NCI-H2081 (cell line): ENCODE measurements at places on chromosomes 13 and 19.

DNA sequence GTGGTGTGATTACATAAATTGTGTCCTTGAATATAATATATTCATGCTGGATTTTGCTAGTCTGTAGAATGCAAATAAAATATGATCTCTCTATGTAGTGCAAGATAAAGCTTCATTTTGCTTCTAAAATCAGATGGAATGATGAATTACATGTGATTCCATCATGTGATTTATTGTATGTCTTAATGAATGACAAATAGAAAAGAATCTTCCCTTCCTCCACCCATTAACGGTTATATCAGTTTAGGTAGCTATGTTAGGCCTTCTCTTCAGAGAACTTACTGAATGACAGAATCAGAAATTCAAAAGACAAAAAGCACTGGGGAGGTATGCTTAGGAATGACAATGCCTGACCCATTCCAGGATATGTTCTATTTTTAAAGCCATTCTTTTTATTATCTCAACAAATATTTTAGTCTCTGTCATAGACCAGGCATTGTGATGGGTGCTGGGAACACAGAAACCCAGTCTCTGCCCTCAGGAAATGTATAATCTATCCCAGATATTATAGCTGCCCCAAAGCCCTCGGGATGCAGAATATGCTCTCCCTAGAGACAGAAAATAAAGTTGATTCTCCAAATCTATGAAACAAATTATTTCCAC lies 90.6 kb downstream of the TEX26 start:
- DNase-seq, result no peak

- DNase-seq, result no peak
These were observed 15.4 kb downstream of the TMEM255B start for GRCh38 chr13:113774177-113775107.

DNA sequence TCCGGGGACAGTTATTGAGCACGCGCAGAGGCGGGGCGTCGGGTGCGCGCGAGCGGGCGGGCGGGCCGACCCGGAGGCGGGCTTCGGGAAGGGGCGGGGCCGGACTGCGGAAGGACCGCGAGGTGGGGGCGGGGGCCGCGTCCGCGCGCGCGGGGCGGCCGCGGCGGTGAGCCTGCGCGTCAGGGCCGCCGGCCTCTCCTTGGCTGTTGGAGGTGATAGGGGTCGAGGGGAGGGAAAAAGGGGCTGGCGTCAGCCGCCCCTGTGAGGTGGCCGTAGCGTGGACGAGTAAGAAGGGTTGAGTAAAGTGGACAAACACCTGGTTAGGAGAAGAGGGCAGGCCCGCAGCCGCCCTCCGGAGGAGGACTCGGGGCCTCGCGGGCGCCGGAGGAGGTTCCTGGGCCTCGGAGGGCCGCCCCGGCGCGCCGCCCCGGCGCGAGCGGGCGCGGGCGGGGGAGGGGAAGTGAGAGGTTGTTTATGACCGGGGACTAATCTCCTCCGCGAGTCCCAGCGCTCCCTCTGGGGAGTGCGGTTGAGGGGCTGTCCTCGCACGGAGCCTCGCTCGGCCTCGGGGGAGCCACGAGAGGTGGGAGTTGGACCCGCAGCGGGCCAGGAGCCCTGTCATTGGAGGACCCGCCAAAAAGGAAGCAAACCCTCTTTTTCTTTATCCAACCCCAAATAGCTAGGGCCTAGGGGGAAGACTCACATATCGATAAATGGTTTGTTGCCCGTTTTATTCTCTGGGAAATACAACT lies 547 bp upstream of the INTS6 start:
- DNase-seq, result peak; percentile 64

DNA sequence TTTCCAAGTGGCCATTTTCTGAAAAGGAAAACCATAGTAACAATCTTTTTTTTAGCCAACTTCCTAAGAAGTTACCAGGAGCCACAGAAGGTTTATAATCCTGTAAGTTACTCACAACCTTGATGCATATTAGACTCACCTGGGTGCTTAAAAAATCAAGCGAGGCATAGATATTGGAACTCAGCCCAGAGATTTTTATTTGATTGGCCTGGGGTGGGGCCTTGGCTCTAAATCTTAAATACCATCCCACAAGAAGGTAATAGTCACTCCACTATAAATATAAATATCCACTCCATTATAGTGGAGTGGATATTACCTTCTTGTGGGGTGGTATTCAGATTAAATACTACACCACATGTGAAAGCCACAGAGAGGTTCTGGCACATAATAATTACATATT lies 429.6 kb downstream of the RFC3 start:
- DNase-seq, result peak; percentile 18

GRCh38 chr13:98977568-98978265 lies at the start of gene DOCK9:
DOCK9 (minus strand) TSS chr13:98978064; CDS start chr13:98977909, 155 bp downstream.
- DNase-seq, result no peak

- DNase-seq, result no peak
These were observed 3.7 kb downstream of the TEX29 start for GRCh38 chr13:111323950-111324651.

DNA sequence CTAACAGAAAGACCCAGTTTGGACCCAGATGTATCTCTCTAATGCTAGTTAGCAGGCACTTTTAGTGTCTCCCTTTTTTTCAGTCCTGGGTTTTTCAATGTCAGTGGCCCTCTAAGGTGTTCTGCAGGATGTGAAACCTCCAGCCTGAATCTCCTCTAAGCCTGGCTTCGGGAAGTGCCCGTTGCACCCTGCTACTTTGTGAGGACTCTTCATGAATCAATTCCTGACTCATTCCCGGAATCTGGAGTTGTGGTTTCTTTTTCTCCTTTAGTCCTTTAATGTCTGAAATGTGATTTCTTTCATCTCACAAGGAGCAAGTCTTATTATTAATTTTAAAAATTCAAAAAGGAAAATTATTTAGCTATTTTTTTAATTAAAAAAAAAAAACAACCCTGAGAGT lies 116.0 kb downstream of the ZNF536 start:
- no peak for DNase-seq

GRCh38 chr13:31011901-31012654 lies 79.6 kb downstream of the TEX26 start:
- DNase-seq, result no peak

DNA sequence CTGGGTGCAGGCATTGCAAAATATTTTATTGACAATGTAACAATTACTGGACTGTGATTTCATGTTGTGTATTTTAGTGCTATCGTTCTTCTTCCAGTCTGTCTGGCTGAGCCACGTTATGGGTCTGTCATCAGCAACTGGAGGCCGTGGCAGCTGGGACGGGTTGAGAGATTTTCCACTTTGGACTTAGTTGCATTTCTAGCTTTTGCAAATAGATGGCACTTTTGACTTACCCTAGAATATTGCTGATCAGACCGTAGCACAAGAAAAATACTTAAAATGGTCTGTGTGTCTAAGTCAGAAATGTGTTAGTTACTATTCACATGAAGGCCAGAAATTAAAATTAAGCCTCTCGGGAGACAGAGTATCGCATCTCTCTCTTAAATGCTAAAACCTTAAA lies 211.1 kb downstream of the TEX29 start:
- DNase-seq, result peak; percentile 29

DNA sequence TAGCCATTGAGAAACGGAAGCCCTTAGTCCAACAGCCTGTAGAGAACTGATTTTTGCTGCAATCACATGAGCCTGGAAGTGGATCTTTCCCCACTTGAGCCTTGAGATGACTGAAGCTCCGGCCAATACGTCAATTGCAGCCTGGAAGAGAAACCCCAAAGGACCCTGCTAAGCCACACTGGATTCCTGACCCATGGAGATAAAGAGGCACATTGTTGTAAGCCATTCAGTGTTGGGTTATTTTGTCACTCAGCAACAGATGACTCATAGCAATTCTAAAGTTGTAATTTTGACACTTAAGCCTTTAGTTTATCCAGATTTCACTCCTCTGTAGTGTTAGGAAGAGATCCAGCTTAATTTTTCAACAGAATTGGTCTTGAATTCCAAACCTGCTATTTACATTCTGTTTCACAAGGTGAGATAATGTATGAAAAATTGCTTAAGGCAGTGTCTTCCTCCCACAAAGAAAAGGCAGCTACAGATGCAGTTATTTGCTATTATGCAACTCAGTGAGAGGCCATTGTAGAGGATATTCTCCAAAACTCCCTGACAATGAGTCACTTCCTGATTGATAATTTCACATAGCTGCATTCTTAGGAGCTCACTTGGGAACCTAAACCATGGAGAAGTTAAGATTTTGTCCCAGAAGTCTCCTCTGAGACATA lies 59.4 kb upstream of the TSHZ3 start:
- no peak for DNase-seq

DNA sequence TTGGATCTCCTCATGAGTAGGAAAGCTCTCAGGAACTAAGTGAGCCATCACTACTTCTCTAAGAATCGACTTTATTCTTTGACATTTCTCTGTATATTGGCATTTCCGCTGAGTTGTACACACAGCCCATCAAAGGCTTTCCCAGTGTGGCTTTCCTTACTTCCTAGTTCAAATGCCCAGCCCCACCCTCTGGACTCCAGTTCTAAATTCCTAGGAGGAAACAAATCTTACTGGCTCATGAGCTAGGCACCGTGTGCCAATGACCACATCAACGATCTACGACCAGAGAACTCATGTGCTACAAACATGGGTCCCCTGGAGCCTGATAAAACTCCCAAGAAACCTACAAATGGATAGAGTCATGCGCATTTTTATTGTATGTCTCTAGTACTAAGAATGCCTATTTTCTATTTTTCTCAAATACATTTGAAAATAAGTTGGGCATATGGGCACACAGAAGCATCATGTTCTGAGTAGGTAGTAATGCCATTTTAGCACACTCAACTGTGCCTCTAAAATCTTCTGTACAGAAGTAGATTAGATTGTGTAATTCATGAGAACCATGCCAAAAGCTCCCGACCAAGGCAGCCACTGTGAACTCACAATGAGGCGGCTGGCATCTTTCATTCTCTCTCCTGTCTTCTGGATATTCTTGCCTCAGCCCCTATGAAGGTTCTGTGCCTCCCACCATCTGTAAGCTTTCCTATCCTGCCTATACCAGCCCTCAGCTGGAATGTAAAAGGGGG lies 10.5 kb upstream of the RAP2A start:
- no peak for DNase-seq

DNA sequence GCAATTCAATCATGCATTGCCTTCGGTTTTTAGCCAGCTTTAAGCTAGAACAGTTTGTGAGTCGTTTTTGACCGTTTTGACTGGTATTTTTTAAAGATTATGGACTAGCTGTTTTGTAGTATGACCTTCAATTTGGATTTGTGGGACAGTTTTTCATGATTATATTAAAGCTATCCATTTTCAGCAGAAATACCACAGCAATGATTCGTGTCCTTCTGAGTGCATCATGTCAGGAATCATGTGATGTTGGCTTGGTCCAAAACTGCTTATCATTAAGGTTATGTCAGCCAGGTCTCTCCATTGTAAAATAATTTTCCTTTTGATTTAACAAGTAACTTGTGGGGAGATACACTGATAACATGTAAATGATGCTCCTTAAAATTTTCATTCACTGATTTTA lies 229.0 kb downstream of the POSTN start:
- DNase-seq, result no peak

DNA sequence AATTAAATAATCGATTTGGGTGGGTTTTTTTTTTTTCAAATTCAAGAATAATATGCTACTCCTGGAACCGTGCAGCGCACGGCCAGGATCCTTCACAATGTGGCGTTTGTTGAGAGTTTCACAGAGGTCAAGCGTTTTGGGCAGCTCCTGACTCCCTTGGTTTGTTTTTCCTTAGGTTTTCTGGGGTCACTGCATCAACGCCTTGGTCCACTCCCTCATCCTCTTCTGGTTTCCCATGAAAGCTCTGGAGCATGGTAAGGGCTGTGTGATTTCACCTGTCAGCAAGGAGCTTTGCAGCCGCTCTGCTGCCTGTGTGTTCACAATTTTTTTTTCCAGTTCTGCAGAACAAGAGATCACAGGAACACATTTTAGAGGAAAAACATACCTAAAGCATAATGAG lies 212.4 kb downstream of the SHISA2 start:
- no peak for DNase-seq

DNA sequence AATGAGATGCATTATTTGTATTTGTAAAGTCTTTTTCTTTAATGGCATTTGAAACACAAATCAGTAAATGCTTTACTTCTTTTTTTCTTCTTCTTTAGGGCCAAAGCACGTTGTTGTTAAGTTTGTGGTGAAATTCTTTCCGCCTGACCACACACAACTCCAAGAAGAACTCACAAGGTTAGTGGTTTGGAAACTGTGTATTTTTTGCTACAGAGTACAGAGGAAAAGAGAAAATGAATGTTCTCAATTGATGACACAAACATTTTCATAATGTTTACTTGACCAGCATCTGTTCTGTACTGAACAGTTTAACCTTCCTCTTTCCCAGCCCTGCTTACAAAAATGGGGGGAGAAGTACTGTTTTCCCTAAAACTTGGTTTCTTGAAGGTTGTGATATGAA lies 190.9 kb upstream of the RNF113B start:
- DNase-seq, result no peak

DNA sequence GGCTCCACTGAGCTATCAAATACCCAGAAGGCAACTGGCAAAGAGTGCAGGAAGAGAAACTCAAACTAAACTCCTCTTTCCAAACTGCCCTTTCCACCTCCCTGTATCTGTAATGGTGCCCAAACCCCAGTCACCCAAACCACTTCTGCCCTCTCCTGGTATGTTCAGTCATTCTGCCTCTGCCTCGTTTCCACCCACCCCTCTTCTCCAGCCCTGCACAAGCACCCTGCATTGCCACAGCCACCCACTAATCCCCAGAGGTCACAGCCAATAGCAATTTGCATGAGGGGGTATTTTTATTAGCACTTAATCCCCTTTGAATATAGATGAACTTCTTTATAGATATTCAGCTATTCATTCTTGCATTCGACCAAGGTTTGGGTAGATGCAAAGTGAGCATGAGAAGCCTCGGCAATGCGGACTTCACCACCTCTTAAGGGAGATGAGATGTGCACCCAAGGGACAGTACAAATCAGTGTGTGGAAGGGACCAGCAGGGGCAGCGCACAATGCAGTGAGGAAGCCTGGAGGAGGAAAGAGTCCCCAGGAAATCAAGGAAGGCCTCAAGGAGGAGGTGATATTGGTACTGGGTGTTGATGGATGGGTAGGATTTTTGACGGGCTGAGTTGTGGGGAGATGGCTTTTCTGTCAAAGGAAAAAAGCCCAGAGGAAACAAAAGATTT lies 12.4 kb downstream of the TMEM272 start:
- DNase-seq, result no peak

GRCh38 chr19:38915329-38916321 lies 3.6 kb upstream of the CCER2 start:
- DNase-seq, result no peak

DNA sequence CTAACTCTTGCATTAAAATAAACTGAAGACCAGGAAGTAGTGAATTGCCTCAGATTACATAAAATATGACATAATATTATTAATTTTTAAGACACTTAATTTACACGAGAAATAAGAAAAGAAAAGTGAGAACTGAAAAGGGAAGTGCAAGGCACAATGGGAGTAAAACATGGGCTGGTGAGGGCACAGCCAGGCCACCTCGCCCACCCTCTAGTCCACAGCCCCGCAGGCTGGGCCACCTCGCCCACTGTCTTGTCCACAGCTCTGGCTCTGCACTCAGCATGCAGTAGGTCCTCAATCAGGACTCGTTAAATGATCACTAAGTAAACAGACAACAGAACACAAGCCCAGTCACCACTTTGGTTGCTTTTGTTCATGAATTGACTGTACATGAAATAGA lies 67.8 kb upstream of the ARHGEF7 start:
- DNase-seq, result no peak

- DNase-seq, result no peak
These were observed 373 bp downstream of the TNFAIP8L1 start for GRCh38 chr19:4639531-4640246.
